ENCODE measurements at places on chromosomes 5 and 9.

- H3K4me1 ChIP-seq, result no peaks in the 10 kb centered on the region
- no peak overlapping the region for H3K4me3 ChIP-seq
- no peak overlapping the region for H3K27ac ChIP-seq
- no peak for DNase-seq
Measured at GRCh38 chr5:104018299-104018698, 455.7 kb upstream of the NUDT12 start.

- no peaks in the 10 kb centered on the region for H3K4me1 ChIP-seq
- no peaks in the 10 kb centered on the region for H3K36me3 ChIP-seq
- no peak overlapping the region for H3K4me3 ChIP-seq
- no peak overlapping the region for H3K27ac ChIP-seq
- no peaks in the 10 kb centered on the region for H3K27me3 ChIP-seq
Measured at GRCh38 chr9:82549174-82549821, 513.6 kb downstream of the RASEF start.

DNA sequence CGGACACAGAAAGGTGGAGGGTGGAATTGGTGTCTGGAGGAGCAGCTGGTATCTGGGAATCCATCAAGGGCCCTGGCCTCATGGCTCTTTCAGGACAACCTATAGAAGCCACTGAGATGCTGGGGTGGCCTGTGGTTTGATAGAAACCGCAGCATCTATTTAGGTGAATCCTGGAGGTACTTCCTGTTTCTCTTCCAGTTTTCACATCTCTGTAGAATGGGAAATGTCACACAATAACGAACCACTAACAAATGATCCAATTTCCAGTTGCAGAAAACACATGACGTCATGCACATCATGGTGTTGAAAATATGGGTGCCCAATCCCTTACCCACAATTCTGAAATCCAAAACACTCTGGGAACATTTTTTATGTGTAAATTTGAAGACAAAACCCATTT, 52.2 kb downstream of the ROPN1L start:
- H3K4me3 ChIP-seq, result no peak overlapping the region
- H3K36me3 ChIP-seq, result peaks cover 9% of the 10 kb centered on the region
- DNase-seq, result no peak
- H3K27me3 ChIP-seq, result no peaks in the 10 kb centered on the region

DNA sequence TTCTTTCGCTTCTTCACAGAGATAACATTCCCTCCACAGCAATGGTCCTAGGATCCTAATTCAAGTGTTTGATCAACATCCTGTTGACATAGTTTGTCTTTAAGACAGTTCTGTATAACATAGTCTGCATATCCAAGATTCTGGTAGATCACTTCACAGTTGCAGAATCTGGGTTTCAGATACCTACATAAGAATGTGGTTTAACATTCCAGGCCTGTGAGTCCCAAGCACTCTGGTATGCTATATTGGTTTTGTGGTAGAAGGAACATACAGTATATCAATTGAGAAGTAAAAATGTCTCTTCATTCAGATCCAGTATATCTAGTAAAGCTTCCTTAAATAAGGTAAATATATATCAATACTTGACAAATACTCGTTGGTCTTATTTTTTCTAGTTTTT, 914.2 kb upstream of the CDH6 start:
- no peak for DNase-seq
- no peak overlapping the region for H3K4me3 ChIP-seq
- no peak overlapping the region for H3K27ac ChIP-seq
- H3K36me3 ChIP-seq, result peaks cover 1% of the 10 kb centered on the region
- no peaks in the 10 kb centered on the region for H3K4me1 ChIP-seq

- DNase-seq, result no peak
- H3K27ac ChIP-seq, result peak overlapping the region; percentile 36
- H3K4me3 ChIP-seq, result no peak overlapping the region
- H3K4me1 ChIP-seq, result peaks cover 16% of the 10 kb centered on the region
- H3K36me3 ChIP-seq, result peaks cover 4% of the 10 kb centered on the region
Measured at GRCh38 chr9:107546859-107547258, 57.3 kb upstream of the KLF4 start.

GRCh38 chr9:131107760-131108159, 11.4 kb downstream of the AIF1L start:
- DNase-seq, result no peak
- no peak overlapping the region for H3K27ac ChIP-seq
- no peaks in the 10 kb centered on the region for H3K36me3 ChIP-seq
- H3K4me1 ChIP-seq, result no peaks in the 10 kb centered on the region

- no peak overlapping the region for H3K27ac ChIP-seq
- DNase-seq, result no peak
- peaks cover 12% of the 10 kb centered on the region for H3K4me1 ChIP-seq
- H3K36me3 ChIP-seq, result no peaks in the 10 kb centered on the region
- no peaks in the 10 kb centered on the region for H3K27me3 ChIP-seq
- no peak overlapping the region for H3K4me3 ChIP-seq
Measured at GRCh38 chr5:177421062-177421798, 5.2 kb upstream of the GRK6 start.

Measured in activated T-cell treated with anti-CD3 and anti-CD28 coated beads, Interleukin-2, amount 50 U/mL, for 72 hours (primary cell).